ENCODE measurements at places on chromosomes 6 and 20. TPM values are rescaled to one million over a fixed set of nuclear protein-coding genes. Genes with fewer than 3 reads are reported as not detected.

TNNC2 gene
- 3,356 TPM for total RNA-seq

CRISP2 gene
- not detected for total RNA-seq

IL20RA gene
- total RNA-seq, result 23.4 TPM

ENPP4 gene
- 35.4 TPM for total RNA-seq

SHLD1 gene
- 4.3 TPM for total RNA-seq

BIRC7 gene
- total RNA-seq, result 0.13 TPM

LAMA4 gene
- total RNA-seq, result 219 TPM

KIF13A gene
- 38.1 TPM for total RNA-seq

VSX1 gene
- total RNA-seq, result not detected

DNA sequence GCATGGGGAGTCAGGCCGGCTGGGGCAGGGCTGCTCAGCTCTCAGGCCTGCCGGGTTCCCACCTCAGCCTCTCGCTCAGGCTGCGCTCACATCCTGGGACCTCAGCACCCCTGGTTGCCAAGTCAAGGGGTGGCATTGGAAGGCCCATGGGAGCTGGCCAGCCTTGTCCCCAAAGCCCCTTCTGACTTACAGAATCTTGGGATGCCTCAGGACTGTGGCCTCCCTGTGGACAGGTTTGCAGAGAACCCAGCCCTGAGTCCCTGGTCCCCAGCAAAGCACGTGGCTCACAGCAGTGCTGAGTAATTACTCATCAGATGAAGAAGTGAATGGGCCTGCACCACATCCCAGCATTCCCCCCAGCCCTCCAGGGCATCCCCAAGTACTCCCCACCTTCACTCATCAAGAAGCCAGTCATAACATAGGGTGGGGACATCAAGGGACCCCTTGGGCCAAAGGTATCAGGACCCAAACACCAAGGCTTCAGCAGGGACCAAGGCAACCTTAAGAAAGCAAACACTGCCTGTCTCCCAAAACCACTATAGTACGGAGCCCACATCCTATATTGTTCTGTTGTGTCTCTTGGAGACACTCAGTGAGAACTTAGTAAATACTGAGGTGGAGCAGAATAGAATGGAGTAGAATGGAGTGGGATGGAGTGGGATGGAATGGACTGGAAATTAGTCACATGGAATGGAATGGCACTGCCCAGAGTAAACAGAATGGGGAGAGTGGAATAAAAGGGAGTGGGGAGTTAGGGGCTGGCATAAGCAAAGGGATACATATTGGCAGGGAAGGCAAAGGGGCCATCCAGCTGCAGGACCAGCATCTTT is 3.6 kb downstream of the PGC start:
- peaks cover 6% of the 10 kb centered on the region for H3K4me1 ChIP-seq
- no peak overlapping the region for H3K4me3 ChIP-seq

DNA sequence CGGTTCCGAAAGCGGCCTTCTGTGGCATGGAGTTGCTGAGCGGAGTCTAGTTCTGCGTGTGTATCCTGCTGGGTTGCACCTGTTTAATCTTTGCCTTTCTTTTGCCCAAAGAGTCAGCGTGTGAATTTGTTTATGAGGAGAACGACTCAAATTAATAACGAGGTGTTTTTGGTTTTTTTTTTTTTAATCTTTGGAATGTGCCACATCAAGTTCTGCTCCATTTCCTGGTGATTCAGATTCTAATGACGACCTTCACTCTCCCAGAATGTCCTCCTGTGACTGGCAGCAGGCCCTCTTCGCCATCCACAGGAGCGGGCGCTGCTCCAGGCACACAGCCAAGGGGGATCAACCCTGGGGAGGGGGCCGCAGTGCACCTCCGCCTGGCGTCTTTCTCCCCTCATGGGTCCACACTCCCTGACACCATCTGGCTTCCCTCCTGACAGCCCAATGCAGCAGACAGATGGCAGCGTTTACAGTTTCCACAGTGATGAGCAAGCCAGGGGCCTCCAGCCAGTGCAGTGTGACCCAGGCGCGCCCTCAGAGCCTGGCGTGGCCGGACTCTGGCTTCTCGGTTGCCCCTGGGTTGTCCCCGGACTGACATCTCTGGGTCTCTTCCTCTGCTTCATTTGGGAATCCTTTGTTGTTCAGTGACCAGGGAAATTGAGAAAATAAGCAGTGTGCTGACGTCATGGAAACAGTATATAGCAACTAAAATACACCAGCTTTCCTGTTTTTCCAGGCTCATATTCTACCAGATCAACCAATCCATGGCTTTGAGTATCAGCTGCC is 27.5 kb upstream of the AFDN start:
- H3K36me3 ChIP-seq, result no peaks in the 10 kb centered on the region
- peaks cover 29% of the 10 kb centered on the region for H3K27me3 ChIP-seq
- H3K4me3 ChIP-seq, result no peak overlapping the region
- peak; percentile 76 for DNase-seq
- H3K4me1 ChIP-seq, result peaks cover 22% of the 10 kb centered on the region

DNA sequence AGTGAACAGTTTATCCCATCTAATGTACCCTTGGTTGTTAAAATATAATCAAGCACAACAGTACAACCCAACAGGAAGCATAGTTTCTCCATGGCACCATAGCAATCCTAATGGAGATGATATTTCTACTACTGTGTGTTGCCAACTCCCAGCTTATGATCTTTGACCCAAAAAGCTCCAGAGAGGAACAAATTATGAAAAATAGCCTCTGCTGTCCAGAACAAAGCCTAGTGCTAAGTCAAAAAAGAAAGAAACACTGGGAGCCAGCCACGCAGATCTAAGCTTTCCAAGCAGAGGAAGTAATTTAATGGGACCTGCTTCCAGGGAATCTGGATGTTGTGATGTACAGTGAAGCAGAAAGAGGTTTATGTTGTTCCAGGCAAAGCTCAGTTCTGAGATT is 52.2 kb upstream of the TASP1 start:
- peak; percentile 92 for DNase-seq
- H3K27ac ChIP-seq, result no peak overlapping the region
- H3K36me3 ChIP-seq, result no peaks in the 10 kb centered on the region
- no peaks in the 10 kb centered on the region for H3K27me3 ChIP-seq

DNA sequence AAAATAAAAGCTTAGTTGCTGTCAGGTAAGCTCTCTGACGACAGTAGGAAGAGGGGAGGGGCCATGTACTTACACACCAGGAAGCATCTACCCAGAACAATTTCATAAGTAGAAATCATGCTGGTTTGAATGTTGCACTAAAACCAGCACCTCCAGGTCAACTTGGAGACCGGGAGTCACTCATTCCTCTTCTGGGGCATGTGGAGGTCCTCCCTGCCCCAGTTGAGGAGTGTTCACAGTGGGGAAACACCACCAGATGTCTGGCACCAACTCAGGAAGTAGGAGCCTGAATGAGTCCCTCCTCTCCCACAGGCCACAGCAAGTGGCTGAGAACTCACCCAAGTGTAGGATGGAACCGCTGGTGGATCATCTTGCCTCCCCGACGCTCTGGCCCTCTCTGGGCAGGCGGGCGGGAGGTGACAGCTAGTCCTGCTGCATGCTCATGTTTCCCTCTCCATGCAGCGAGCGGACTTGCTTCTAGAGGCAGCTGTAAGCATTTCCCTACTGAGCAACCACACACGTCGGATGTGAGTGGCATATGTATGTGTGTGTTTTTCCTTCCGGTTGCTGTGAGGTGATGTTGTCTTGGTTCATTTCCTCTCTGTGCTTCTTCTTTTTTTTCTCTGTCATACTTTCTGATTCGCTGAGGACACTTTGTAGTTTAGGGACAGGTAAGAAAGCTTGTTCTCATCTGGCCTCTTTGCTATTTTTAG is 149.5 kb upstream of the NEDD9 start:
- no peaks in the 10 kb centered on the region for H3K4me1 ChIP-seq
- H3K27ac ChIP-seq, result peak overlapping the region; percentile 43
- H3K4me3 ChIP-seq, result peak overlapping the region; percentile 5
- no peaks in the 10 kb centered on the region for H3K36me3 ChIP-seq
- DNase-seq, result peak; percentile 69

DNA sequence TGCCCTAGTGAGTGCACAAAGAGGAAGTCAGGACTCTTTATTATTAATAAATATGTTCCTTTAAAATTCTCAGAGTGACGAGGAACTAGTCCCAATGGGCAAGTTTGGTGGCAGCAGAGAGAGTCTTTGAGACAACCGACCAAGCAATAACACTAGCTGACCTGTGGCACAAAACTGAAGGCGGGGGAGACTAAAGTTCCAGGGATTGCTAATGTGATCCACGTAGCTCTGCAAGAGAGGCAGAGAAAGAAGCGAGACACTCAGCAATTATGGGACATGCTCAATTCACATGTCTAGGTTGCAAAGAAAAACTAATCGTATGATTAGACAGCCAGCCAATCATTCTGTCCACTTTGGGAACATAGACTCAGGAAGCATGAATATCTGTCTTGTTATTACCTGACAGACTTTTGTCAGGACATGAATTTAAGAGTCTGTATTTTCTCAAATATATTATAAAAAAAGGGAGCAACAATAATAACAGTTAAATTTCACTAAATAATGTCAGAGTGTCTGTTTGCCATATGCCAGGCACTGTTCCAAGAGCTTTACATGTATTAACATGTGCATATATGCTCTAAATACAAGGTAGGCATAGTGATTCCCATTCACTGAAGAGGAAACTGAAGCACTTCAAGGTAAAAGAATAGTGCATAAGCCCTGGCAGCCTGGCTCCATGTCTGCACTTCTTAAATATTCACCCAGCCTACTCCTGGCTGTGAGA is 81.0 kb downstream of the COL9A1 start:
- H3K4me3 ChIP-seq, result no peak overlapping the region
- H3K27me3 ChIP-seq, result no peaks in the 10 kb centered on the region
- DNase-seq, result no peak
- no peaks in the 10 kb centered on the region for H3K4me1 ChIP-seq
- H3K36me3 ChIP-seq, result no peaks in the 10 kb centered on the region
- H3K27ac ChIP-seq, result no peak overlapping the region

- peak; percentile 66 for DNase-seq
- H3K27me3 ChIP-seq, result no peaks in the 10 kb centered on the region
- peak overlapping the region; percentile 78 for H3K27ac ChIP-seq
- peaks cover 2% of the 10 kb centered on the region for H3K36me3 ChIP-seq
- peaks cover 10% of the 10 kb centered on the region for H3K4me1 ChIP-seq
Measured at GRCh38 chr6:148364056-148364824, 21.6 kb downstream of the SASH1 start.

DNA sequence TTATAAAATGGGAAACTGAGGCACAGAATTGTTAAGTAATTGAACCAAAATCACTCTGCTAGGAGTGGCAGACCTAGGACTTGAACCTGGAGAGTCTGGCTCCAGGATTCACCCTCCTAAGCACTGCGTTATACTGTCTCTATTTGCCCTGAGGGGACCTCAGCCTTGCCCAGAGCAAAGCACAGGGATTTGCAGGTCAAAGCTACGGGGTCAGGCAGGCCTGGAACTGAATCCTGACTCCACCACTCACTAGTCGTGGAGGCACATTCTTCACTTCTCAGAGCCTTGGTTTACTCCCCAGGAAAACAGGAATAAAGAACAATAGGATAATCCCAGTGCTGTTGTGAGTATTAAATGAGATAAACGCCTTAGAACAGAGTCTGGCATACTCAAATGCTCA is 19.4 kb downstream of the KCNK15 start:
- no peak overlapping the region for H3K27ac ChIP-seq
- DNase-seq, result no peak
- H3K27me3 ChIP-seq, result no peaks in the 10 kb centered on the region

GRCh38 chr6:90406142-90406794 is 109.6 kb upstream of the BACH2 start:
- no peak overlapping the region for H3K27ac ChIP-seq
- no peak overlapping the region for H3K4me3 ChIP-seq
- peaks cover 12% of the 10 kb centered on the region for H3K4me1 ChIP-seq
- no peaks in the 10 kb centered on the region for H3K36me3 ChIP-seq
- DNase-seq, result no peak

- DNase-seq, result no peak
- no peak overlapping the region for H3K27ac ChIP-seq
- no peaks in the 10 kb centered on the region for H3K4me1 ChIP-seq
- H3K4me3 ChIP-seq, result no peak overlapping the region
- H3K27me3 ChIP-seq, result no peaks in the 10 kb centered on the region
Measured at GRCh38 chr20:4953881-4954280, 47.4 kb downstream of the SLC23A2 start.

DNA sequence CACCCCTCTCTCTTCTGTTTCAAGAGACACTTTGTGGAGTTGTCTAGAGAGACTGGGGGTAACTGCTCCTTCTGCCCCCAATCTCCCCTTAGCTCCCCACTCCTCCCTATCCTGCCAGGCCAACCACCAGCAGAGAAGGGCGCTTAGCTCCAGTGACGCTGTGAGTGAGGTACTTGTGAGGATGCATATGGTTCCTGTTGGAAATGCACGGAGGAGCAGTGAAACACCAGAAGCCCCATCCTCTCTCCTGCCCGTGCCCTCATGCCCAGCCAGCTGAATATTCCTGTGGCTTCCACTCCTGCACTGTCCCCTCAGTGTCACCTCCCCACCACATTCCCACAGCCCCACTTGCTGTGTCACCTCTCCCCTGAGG is 11.9 kb downstream of the NT5E start:
- no peak for DNase-seq
- H3K27me3 ChIP-seq, result no peaks in the 10 kb centered on the region
- H3K27ac ChIP-seq, result peak overlapping the region; percentile 89
- peaks cover 46% of the 10 kb centered on the region for H3K4me1 ChIP-seq
- H3K36me3 ChIP-seq, result peaks cover 2% of the 10 kb centered on the region

GRCh38 chr6:136137008-136137692 is 113.0 kb downstream of the MTFR2 start:
- no peaks in the 10 kb centered on the region for H3K27me3 ChIP-seq
- H3K27ac ChIP-seq, result no peak overlapping the region
- no peaks in the 10 kb centered on the region for H3K4me1 ChIP-seq
- no peaks in the 10 kb centered on the region for H3K36me3 ChIP-seq
- H3K4me3 ChIP-seq, result no peak overlapping the region

GRCh38 chr20:63083831-63084562 is 77.2 kb upstream of the BHLHE23 start:
- H3K4me1 ChIP-seq, result no peaks in the 10 kb centered on the region
- H3K27me3 ChIP-seq, result peaks cover 11% of the 10 kb centered on the region
- no peaks in the 10 kb centered on the region for H3K36me3 ChIP-seq

DNA sequence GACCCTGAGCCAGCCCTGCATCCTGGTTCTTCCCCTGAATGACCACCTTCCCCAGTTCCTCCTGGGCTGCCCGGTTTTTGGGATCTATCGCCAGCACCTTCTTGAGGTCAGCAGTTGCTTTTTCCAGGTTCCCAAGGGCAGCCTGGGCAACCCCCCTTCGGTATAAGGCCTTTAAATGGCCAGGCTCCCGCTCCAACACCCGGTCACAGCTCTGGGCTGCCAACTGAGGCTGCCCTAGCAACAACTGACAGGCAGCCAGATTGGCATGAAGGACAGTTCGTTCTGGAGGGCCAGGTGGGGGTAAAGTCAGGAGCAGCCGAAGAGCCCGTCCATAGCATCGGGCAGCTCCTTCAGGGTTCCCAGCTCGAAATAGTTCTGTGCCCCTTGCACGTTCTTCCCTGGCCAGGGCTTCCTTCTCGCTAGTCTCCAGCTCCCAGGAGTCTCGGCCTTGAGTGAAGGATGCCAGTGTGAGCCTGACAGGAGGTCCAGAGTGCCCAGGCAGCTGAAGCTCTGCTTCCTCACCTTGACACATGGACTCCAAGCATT is 778 bp upstream of the ATF6B start:
- H3K4me1 ChIP-seq, result peaks cover 26% of the 10 kb centered on the region
- peak; percentile 42 for DNase-seq
- no peak overlapping the region for H3K4me3 ChIP-seq
- peak overlapping the region; percentile 97 for H3K27ac ChIP-seq
- peaks cover 30% of the 10 kb centered on the region for H3K36me3 ChIP-seq
- peaks cover 3% of the 10 kb centered on the region for H3K27me3 ChIP-seq
